ENCODE measurements at places on chromosomes 1 and 21.

- no peak for DNase-seq
Measured at GRCh38 chr1:3763351-3764125, 9.0 kb upstream of the SMIM1 start.

DNA sequence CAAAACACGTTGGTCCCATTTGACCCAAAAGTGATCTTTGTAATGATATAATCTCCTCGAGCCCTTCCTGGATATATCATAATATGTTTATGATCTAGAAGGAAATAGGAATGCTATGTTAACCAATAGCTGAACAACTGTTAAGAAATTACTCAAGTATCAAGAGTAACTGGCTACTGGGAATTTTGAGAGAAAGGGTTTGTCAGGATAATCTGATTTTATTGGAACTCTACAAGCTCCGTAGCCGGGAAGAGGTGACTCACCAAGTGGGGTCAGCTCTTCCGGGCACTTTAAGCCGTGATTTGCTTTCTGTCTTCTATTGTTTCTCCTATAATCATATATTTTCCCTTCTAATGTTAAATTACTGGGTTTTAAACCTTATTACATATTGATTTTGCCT is 250.5 kb upstream of the POGK start:
- DNase-seq = no peak

DNA sequence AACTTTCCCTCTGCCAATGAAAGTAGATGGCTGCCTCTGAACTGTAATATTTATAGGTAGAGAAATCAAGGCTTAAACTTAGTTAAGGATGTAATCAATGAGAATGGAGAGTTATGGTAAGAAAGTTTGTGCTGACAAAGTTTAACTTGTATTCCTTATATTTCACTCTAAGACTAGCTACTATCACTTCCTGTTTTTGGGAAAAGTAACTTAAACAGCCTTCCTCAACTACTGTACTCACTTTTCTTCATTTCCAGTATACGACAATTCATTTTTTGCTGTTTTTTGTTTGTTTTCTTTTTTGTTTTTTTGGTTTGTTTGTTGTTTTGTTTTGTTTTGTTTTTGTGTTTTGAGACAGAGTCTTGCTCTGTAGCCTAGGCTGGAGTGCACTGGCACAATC is 3.7 kb downstream of the RGS18 start:
- DNase-seq = no peak

GRCh38 chr1:160717306-160717705 is 5.7 kb upstream of the CD48 start:
- no peak for DNase-seq

DNA sequence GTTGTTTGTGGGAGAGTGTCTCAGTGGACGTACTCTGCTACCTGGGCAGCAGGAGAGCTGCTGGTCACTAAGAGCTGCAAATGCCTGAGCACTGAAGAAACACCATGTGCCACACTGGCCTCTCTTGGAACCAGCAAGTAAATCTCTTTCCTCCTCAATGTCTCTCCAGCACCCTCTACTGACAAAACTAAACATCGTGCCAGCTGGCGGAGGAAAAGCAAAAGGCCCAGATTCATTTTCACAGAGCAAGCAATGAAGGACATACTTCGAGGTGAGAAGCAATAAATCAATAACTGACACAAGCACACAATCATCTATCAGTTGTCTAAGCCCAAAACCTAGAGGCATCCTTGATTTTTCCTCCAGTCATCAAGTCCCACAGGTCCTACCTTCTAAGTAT is 78.1 kb downstream of the RERE start:
- no peak for DNase-seq

- DNase-seq = no peak
Measured at GRCh38 chr1:158864595-158864994, 33.4 kb downstream of the MNDA start.

- DNase-seq = no peak
Measured at GRCh38 chr1:63688302-63688890, 85.4 kb upstream of the ROR1 start.

- no peak for DNase-seq
Measured at GRCh38 chr1:55035904-55036303, 3.4 kb upstream of the PCSK9 start.

Data from stimulated activated CD8-positive, alpha-beta memory T cell treated with anti-CD3 and anti-CD28 coated beads, Interleukin-7, amount 100 ng/mL, for 24 hours (primary cell).